GM20000 (cell line): ENCODE measurements at places on chromosomes 2 and 18.

DNA sequence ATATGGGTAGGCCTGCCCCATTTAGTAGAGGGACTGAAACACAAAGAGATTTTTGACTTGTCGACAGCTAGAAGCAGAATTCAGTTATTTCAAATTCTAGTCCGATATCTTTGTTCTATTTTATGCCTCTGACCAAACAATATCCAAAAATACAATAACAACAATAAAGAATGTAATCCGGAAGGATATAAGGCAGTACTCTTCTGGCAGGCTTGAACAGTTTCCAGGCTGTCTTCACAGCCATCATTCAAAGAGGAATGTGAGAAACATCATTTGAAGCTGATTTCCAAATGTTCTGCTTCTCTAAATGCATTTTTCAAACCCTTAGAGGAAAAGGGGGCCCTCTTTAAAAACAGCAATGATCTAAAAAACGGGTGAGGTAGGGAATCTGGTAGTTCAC lies 36.7 kb upstream of the SPTBN1 start:
- no peak for DNase-seq

GRCh38 chr2:238127165-238128060 lies 11.1 kb upstream of the KLHL30 start:
- DNase-seq: peak; percentile 62

GRCh38 chr2:156447761-156448160 lies 11.6 kb downstream of the GPD2 start:
- no peak for DNase-seq

GRCh38 chr2:203720915-203721672 lies 14.7 kb downstream of the CD28 start:
- DNase-seq: no peak

- DNase-seq: no peak
Observed at GRCh38 chr2:122236152-122236874, 480.9 kb downstream of the TSN start.

- DNase-seq: no peak
Observed at GRCh38 chr2:241314226-241315092, 1.0 kb downstream of the HDLBP start.

GRCh38 chr2:37211212-37211611 lies 14.9 kb downstream of the CEBPZOS start:
- DNase-seq: no peak

DNA sequence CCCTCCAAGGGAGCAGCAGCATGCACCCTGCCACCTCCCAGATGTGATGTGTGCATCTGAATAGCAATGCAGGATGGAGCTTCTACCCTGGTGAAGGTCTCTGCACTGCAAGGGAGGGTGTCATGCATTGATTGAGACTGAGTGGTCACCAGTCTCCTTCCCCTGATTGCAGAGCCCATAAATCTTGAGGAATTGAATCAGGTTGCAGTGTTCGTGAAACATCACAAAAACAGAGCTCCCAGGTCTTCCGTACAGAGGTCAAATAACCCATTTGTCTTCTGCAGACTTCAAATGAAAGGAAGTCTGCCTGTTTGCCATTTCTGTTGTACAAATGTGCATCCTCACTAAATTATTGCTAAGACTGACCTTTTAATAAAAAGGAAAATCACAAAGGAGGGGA lies 136.8 kb downstream of the WDSUB1 start:
- no peak for DNase-seq

- no peak for DNase-seq
Observed at GRCh38 chr18:2572171-2572569, 813 bp downstream of the NDC80 start.

GRCh38 chr18:8416212-8417019 lies 192.8 kb upstream of the RAB12 start:
- DNase-seq: no peak

GRCh38 chr2:195672674-195673073 lies 15.6 kb downstream of the SLC39A10 start:
- no peak for DNase-seq

GRCh38 chr2:208049441-208049840 lies 24.1 kb upstream of the PLEKHM3 start:
- no peak for DNase-seq

DNA sequence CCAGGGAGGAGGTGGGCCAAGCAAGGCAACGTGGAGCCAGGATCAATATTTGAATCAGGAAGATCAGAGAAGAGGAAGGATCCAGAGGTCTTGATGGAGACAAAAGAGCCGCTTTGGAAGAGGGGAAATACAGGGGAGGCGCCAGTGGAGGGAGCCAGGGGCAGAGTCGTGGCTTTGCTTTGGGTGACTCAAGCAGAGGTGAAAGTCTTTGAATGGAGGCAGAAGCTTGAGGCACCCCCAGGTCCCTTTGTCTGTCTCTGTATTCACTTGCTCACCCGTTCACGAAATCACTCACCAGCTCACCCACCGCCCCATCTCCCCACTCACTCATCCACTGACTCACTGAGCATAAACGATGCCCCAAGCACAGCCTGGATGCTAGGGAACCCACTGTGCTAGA lies 134.1 kb downstream of the ACOXL start:
- no peak for DNase-seq
